Transverse colon (tissue), 4 donors: ENCODE measurements at places on chromosomes 5 and 9.
A peak's percentile ranks its signal among the peaks of the same experiment; 100 is the strongest.

DNA sequence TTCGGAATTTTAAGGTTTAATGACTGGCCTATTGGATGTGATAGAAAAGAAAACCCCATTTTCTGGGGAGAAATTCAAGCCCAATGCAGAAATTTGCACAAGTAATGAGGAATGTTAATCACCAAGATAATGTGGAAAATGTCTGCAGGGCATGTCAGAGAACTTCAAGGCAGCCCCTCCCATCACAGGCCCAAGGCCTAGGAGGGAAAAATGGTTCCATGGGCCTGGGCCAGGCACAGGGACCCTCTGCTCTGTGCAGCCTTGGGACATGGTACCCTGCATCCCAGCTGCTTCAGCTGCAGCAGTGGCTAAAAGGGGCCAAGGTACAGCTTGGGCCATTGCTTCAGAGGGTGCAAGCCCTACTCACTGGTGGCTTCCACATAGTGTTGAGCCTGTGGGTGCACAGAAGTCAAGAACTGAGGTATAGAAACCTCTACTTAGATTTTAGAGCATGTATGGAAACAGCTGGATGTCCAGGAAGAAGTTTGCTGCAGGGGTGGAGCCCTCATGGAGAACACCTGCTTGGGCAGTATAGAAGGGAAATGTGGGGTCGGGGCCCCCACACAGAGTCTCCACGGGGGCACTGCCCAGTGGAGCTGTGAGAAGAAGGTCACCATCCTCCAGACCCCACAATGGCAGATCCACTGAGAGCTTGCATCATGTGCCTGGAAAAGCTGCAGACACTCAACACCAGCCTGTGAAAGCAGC, 12.2 kb downstream of the FBXO10 start:
- no peak for DNase-seq

- DNase-seq, result no peak
These were observed 57.7 kb downstream of the LMX1B start for GRCh38 chr9:126671381-126671831.

DNA sequence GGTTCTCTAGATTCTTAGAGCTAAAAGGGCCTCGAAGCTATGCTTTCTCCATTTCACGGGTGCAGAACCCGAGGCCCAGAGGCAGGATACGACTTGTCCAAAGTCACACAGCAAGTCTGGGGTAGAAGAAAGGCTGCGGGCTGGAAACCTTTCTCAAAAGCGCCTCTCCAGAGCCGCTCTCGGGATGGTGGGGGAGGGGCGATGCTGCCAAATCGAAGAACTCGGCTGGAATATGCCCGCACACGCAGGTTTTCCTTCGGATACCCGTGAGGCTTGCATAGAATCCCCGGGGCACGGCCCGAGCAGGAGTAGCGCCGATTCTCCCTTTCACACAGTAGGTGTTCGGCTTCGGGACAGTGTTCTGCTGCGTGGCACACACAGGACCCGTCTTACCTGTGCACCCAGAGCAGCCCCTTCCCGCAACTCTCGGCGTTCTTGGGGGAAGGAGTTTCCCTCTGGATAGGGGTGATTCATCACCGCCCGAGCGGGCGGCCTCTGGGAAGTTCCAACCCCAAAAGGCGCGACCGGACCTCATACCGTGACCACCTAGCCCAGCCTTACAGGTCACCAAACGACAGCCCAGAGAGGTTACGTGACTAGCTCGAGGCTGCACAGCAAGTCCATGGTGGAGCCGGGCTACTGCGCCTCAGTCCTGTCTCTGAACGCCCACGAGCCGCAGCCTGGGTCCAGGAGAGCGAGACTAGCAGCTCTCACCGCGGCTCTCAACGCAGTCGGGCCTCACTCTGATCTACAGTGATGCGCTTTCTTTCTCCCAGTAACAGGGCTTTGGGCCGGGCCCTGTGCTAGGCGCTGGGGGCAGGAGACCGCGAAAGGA, 4.1 kb downstream of the PAX5 start:
- no peak for DNase-seq

- no peak for DNase-seq
These were observed 102.1 kb upstream of the RANBP3L start for GRCh38 chr5:36403632-36404311.

DNA sequence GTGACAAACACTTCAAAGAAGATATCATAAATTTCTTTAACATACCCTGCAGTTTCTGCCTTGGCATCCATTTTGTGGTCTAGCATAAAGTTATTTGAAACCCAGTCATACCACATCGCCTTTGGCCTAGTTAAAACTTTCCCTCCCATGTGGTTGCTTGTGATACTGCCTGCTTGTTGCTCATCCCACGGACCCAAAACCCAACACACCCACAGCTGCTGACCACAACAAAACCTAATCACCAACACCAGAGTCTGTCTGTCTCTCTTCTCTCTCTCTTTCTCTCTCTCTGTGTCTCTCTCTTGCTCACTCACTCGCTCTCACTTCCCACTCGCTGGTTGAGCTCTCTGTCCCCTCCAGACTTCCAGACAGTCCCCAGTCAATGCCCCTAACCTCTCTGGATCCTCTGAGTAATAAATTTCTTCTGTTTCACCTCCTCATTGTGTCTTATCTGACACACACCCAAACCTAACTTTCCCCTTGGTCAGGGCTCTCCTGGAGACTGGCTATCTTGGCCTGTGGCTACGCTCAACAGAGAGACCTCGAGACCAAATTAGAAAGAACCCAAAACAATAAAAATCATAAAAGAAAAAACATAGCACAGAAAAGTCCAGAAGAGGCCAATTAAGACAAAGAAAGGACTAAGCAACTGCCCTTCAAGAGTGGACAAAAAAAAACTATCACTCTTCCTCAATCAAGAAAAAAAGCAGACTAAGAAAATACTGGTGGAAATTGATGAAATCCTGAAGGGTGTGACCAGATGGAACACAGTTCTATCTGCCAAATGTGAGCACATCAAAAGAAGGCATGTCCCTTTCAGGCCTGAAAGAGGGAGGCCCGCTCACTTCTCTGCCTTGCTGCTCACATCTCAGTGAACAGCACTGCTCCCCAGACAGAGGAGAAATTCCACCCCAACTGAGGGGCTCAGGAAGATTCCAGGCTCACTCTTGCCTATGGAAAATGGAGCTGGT, 41.5 kb downstream of the TTLL11 start:
- DNase-seq, result no peak

GRCh38 chr9:18921366-18922075, 111.5 kb downstream of the SAXO1 start:
- DNase-seq, result no peak

GRCh38 chr9:69325409-69326212, 596 bp downstream of the ENTREP1 start:
- DNase-seq, result peak; percentile 16

GRCh38 chr5:159893040-159893695, 23.1 kb upstream of the ADRA1B start:
- DNase-seq, result no peak

- no peak for DNase-seq
These were observed 17.7 kb downstream of the ANGPTL2 start for GRCh38 chr9:127104581-127105311.

DNA sequence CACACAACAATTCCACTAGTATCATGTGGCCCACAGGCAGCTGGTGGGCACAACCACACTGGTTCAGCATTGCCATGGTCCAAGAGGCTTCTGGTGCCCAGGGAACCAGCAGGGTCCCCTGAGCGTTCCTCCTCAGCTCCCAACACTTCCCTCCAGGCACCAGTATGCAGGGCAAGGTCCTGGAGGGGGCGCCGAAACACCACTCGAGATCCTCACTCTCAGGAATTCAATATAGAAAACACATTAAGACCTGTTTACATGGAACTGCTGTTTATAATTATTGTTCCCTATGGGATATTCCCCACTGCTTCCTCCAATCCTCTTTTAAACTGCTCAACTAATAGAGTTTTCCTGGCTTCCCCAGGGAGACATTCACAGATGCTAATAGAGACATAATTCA, 91.9 kb upstream of the GABRP start:
- no peak for DNase-seq
